ENCODE measurements at places on chromosomes 2 and 18.

- no peak for DNase-seq
- no peaks in the 10 kb centered on the region for H3K27me3 ChIP-seq
- H3K36me3 ChIP-seq = no peaks in the 10 kb centered on the region
- H3K4me3 ChIP-seq = no peak overlapping the region
- H3K27ac ChIP-seq = no peak overlapping the region
Observed at GRCh38 chr2:152701198-152701597, 16.1 kb downstream of the PRPF40A start.

DNA sequence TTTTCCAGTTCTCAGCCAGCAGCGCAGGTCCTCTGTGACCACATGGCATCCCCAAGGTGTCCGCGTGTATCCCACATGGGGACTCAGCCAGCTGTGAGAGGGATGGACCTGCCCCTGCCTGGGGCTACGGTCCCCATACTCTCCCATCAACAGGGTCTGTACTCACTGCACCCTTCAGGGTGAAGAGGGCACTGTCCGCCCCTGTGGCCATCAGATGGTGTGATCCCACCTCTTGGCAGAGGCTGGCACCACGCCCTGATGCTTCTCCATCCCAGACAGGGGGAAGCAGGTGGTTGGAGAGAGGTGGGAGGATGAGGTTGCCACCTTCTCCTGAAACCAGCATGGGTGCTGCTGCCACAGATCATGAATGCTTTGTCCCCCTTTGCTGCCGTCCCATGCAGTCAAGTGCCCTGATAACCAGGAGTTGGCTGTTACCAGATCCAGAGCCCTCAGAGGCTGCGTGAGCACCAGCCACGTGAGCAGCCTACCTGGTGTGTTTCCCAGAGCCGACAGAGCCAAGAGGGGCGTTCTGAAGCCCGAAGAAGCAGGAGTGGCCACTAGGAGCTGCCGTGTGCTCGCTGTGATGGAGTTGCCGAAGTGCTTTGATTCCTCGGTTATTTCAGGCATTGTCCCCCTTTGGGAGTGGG, 93.9 kb downstream of the SH3RF3 start:
- H3K4me3 ChIP-seq = no peak overlapping the region
- H3K4me1 ChIP-seq = peaks cover 15% of the 10 kb centered on the region
- no peaks in the 10 kb centered on the region for H3K27me3 ChIP-seq
- no peak overlapping the region for H3K27ac ChIP-seq
- no peaks in the 10 kb centered on the region for H3K36me3 ChIP-seq
- DNase-seq = no peak

DNA sequence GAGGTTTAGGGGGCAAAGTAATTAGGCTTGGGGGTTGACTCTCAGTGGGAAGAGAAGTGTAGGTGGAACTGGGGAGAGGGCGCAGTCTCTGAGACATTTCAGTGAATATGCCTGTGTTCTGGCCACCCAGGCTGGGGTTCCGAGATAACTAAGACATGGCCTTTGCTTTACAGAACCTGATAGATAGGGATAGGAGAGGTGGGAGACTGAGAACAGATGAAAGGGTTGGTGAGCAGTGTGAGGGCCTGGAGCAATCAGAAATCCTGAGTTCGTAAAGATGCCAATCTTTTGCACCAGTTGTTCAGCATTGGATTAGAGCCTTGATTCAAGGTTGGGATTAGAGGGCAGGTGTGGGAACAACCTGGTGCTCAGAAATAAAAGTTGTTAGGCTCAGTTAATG, 15.6 kb downstream of the PARD3B start:
- no peak for DNase-seq
- H3K27ac ChIP-seq = no peak overlapping the region
- H3K27me3 ChIP-seq = no peaks in the 10 kb centered on the region
- no peaks in the 10 kb centered on the region for H3K36me3 ChIP-seq
- H3K4me3 ChIP-seq = no peak overlapping the region

- DNase-seq = no peak
- H3K4me1 ChIP-seq = peaks cover 25% of the 10 kb centered on the region
- no peak overlapping the region for H3K4me3 ChIP-seq
- peaks cover 17% of the 10 kb centered on the region for H3K27me3 ChIP-seq
- H3K27ac ChIP-seq = no peak overlapping the region
Observed at GRCh38 chr2:74831693-74832530, 2.0 kb upstream of the HK2 start.

GRCh38 chr2:189095101-189095500, 84.5 kb downstream of the COL5A2 start:
- H3K27ac ChIP-seq = no peak overlapping the region
- no peaks in the 10 kb centered on the region for H3K27me3 ChIP-seq
- no peak overlapping the region for H3K4me3 ChIP-seq

Data from spinal cord (tissue), 10 donors.